ENCODE measurements at places on chromosomes 1 and 21. TPM values are rescaled to one million over a fixed set of nuclear protein-coding genes. Genes with fewer than 3 reads are reported as not detected.

DNA sequence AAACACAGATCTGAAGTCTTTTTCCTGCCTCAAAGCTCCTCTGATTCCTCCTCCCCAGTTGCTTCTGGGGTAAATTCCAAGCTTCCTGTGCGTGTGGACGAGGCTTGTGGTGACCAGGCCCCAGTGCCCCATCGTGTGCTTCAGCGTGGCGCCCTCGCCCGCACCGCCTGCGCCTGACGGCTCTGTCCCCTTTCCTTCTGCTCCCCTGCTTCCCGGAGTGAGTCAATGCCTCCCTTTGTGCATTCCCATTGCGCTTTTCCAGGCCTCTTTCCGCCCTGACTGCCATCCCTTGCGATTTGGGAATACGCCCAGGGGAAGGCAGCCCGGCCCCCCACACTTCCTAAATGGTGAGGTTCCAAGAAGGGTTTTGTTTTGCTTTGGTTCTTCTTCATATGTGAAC, 36.3 kb downstream of the FAAP20 start:
- no peak for DNase-seq

DNA sequence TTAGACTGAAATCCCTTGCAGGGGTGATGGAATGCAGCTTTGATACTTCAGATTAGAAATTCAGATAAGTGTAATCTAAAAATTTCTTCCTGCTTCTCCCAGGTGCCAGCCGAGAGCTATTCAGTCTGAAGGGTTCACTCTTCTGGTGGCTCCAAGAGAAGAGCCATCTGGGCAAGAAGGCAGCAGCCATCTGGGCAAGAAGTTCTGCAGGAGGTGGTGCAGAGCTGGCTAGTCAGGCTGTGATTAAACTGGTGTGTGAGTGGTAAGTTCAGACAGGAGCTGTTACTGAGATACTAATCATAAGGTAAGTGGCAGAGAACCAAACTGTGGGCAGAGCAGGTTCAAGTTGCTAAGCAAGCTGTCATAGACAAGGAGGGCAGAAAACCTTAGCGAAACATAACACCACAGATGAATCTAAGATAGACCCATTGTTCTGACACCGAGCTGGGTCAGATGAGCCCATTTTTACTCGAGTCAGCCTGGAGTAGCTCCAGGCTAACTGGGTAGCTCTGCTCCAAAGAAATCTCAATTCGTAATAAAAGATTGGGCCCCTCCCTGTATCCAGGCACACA, 14.4 kb upstream of the TP53BP2 start:
- no peak for DNase-seq

DNA sequence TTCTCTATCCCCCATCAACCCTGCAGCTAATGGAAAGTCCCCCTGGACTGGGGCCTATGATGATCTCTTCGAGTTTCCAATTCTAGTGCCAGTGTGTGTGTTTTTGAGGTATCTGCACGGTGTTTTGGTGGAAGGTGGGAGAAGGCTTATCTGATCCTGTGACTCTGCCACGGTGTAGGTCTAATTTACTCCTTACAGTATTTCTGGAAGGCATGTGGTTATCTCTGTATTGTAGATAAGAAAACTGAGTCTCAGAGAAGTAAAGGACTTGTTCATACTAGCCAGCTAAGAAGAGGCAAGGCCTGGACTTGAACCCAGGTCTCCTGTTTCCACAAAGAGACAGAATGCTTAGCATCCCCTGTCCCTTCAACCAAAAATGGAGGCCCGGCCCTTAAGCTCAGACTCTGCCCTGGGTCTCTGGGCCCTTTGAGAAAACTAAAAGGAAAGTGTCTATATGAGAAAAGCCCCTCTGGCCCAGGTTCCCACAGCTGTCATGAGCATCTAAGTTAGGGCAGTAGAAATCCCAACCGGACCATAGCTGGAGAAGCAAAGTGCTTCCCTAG, 20.3 kb downstream of the RIMS3 start:
- no peak for DNase-seq

DNA sequence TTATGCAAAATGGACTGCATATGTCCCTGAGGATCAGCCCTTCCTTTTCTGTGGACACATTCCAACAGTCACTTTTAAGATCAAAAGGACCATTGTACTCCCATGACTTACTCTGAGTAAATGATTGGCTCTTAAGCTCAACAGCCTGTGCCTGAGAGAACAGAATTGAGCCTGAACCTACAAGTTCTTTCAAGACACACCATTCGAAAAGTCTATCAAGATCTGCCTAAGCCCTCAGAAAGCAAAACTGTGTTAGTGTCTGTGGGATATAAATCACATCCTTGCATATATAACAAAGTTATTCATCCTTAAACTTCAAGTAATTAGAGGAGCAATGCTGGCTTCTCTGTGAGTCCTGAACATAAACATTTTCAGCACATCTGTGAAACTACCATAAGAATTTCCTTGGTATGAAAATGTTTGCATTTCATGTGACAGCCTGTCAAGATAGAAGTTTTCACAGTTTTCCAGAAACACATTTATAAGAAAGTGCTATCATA, 41.6 kb downstream of the PCNX2 start:
- DNase-seq, result peak; percentile 26

DNA sequence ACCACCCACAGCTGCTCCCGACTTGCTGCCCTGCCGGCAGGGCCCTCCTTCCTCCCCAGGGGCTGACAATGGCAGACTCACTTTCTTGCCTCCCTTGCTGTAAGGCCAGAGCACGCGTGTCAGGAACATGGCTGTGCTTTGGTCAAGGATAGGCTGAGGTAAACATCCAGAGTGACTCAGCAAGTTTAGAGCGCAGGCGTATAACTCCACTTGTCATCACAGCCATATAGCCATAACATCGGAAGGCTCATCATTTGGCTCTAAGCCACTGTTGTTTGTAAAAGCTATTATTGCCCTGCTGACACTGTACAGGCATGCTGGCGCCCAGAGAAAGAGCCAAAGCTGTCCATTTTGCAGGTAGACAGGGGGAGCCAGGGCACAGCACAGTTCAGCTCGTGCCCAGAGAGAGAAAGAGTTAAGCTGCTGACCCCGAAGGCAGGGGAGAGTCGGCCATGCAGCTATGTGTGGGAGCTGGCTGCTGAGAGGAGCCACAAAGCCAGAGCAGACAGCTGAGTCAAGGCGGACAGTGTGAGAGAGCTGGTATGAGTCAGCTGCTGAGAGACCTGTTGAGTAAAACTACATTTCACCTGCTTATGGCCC, 60.6 kb downstream of the GNG4 start:
- no peak for DNase-seq

GRCh38 chr21:36316872-36317484, 3.0 kb upstream of the MORC3 start:
- no peak for DNase-seq

- DNase-seq, result no peak
Measured at GRCh38 chr1:160665330-160666078, 18.7 kb upstream of the SLAMF1 start.

- no peak for DNase-seq
Measured at GRCh38 chr1:34549199-34549598, 205.6 kb upstream of the GJB5 start.

DNA sequence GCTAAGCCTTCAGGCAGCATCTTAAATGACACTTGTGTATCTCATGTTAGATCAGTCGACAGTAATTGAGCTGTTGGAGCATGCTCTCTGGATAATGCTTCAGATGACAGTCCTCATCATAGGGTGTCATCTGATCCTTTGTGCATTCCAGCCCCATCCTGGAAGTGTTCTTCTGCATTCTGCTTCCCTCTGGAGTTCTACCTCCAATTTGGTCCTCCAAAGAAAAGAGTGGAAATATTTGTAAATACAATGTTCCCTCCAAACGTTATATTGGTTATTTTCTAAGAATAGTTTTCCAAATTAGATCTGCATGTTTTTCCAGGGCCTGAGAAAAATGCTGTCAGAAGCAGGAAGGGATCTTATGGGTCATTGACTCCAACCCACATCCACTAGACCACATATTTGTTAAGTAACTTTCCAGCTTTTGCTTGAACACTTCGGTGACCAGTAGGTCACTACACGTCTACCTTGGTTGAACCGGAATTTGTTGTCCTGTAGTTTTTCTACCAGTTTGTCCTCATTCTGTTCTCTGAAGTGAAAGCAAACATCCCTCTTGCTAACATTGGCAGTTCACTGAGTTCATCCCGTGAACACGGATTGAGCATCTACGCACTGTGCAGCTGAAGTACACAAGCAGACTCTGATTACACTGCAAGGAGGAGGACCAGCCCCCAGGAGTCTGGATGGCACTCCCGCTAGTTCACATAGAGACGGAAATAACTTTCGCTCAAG, 136.0 kb downstream of the TLR5 start:
- DNase-seq, result peak; percentile 71

- no peak for DNase-seq
Measured at GRCh38 chr1:36612881-36613280, 130.2 kb upstream of the CSF3R start.

DNA sequence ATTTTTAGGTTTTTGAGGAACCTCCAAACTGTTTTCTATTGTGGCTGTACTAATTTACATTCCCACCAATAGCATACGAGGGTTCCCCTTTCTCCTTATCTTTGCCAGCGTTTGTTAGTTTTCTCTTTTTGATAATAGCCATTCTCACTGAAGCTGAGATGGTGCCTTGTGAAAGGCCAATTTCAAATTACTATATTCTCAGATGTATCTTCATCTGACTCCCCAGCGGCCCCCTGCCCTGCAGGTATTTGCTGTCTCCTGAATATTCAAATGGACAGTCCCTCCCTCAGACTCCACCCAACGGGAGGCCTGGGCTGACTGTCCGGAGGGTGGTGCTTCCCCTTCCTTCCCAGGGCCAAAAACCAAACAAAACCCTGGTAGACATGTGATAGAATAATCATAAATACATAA, 33.5 kb upstream of the TARBP1 start:
- DNase-seq, result no peak

DNA sequence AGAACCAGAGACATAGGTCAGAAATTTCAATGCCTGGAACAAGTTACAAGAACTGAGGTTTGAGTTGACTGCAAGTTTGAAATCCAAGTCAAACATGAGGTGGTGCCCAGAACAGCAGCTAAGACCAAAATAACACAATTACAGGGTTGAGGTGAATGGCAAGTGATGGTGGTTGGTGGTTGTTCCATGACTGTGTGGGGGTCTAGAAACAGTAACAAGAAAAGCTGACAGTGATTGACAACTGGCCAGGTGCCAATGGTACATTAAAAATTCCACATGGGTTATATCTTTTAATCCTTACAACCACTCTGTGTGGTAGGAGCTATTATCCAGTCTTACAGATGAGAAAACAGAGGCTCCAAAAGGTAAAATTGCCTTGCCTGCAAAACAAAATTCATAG, 32.0 kb downstream of the RIMS3 start:
- no peak for DNase-seq

- DNase-seq, result no peak
Measured at GRCh38 chr1:11211461-11211860, 22.3 kb downstream of the ANGPTL7 start.

- DNase-seq, result no peak
Measured at GRCh38 chr1:18855573-18855972, 3.9 kb downstream of the TAS1R2 start.

DNA sequence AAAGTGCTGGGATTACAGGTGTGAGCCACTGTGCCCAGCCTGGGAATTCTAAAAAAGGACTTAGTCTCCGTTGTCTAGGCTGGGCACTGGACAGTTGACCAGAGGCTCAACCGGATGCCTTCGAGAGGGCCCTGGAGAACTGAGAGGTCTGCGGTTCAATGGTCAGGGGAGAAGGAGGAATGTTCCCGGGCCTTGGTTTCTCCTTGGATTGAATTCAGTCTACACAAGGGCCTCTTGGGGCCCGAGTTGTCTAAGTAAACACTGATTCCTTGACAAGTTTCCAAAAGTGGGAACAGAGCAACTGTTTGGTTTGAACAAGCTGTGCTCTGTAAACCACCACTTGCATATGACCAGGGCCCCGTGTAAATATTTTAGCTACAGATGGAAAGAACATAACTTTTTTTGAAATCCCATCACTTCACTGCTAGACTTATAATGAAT, 29.1 kb upstream of the CAPZB start:
- DNase-seq, result peak; percentile 41

GRCh38 chr1:119573886-119574285, 66.9 kb downstream of the HSD3B1 start:
- DNase-seq, result no peak

GRCh38 chr1:96882096-96882495, 160.5 kb downstream of the PTBP2 start:
- DNase-seq, result no peak

DNA sequence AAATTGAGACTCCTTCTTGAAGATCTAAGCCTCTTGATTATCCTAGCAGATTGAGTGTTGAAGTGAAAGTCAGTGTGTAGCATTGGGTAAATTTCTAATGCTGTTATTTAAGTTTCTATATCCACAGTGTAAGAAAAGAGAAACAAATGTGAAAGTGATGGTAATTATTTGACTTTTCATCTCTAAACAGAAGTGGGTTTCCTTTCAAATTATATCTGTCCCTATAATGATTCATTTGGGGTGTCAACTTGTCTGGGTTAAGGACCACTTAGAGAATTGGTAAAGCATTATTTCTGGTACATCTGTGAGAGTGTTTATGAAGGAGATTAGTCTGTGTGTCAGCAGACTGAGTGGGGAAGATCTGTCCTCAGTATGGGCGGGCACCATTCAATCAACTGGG, 133.0 kb upstream of the HMCN1 start:
- DNase-seq, result no peak

DNA sequence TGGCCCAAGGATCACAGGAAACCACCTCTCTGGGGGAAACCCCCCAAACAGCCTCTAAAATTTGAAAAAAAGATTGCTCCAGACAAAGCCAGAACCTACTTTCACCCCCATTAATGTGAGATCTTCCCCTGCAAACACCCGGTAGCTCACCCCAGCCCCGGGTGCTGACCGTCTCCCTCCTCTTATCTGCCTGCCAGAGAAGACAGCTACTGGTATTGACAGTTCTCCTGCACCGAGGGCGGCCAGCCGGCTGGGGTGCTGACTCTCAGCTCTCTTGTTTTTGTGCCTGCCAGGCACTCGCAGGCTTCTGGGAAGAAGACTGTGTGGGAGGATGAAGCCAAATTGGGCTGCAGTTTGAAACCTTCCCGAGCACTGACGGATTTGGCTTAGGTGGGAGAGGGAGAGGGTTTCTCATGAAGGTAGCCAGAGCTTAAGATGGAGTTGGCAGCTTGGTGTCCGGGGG, 48.2 kb downstream of the RASSF5 start:
- DNase-seq, result peak; percentile 38

Gene FAM89A
- total RNA-seq, result 2.1 TPM

Gene ZMYM4
- 54.4 TPM for total RNA-seq

Gene LAMC2
- 11.8 TPM for total RNA-seq

Gene NHLH1
- total RNA-seq, result not detected

Gene NSL1
- total RNA-seq, result 51.7 TPM

Gene CDK18
- 7.7 TPM for total RNA-seq

Gene ETNK2
- 14.7 TPM for total RNA-seq

Gene LACTBL1
- total RNA-seq, result not detected

Data from tongue (tissue), 3 donors.